ENCODE measurements at places on chromosomes 7 and 10.

DNA sequence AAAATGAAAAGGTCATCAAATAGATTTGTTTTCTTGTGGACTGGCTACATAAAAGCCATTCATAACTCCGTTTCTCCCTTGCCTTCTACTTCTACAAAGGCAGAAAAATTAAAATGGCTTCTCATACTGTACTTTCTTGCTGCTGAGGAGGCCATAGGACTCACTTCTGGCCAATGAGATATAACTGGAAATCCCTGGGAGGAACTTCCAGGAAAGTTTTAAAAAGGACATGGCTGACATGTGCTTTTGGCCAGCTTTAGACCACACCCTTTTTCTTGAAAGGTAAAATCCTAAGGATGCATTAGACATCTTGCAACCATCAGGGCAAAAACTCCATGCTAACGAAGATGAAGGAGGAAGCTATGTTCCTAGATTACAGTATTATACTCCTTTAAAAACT lies 58.5 kb downstream of the PDZD8 start:
- no peak for DNase-seq

GRCh38 chr7:123637203-123637602 lies 18.5 kb upstream of the LMOD2 start:
- DNase-seq, result no peak

DNA sequence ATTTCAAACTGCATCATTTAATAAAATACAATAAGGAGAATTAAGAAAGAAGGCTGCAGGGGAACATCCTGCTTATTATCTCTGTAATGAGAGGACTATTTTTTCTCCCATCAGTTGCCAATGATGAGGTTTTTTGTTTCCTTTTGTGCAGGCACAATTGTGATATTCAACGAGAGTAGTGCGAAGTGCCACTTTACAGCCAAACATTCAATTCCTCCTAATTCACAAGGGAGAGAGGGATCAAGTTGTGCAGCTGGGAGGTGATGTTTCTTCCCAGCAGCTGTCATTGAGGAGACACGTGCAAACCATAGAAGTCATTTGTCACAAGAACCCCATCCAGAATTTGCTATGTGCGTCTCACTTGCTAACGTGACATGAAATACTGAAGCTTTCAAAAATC lies 81.6 kb upstream of the ICA1 start:
- DNase-seq, result no peak

DNA sequence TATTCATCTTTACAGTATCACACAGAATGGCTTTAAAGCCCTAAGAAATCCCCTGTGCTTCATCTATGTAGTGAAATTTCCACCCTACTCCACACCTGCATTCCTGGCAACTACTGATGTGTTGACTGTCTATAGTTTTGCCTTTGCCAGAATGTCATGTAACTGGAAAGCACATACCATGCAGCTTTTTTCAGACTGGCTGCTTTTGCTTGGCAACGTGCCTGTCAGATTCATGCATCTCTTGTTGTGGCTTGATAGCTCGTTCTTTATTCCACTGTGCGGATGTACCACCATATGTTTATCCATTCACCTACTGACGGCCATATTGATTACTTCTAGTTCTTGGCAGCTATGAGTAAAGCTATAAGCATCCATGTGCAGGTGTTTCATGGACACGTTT lies 30.6 kb downstream of the RBM17 start:
- DNase-seq, result no peak

- DNase-seq, result peak; percentile 10
Measured at GRCh38 chr7:14806891-14807290, 95.7 kb downstream of the DGKB start.

- no peak for DNase-seq
Measured at GRCh38 chr10:7634142-7634894, 32.4 kb downstream of the ITIH5 start.

GRCh38 chr7:127162366-127162765 lies 90.4 kb downstream of the GRM8 start:
- DNase-seq, result no peak

DNA sequence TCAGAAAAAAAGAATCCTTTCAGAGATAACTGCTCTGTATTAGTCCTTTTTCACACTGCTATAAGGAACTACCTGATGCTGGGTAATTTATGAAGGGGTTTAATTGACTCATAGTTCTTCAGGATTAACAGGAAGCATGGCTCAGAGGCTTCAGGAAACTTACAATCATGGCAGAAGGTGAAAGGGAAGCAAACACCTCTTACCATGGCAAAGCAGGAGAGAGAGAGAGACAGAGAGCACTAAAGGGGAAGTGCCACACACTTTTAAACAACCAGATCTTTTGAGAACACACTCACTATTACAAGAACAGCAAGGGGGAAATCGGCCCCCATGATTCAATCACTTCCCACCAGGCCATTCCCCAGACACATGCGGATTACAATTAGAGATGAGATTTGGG lies 114.2 kb downstream of the TES start:
- no peak for DNase-seq
